ENCODE measurements at places on chromosomes 2 and 18.

DNA sequence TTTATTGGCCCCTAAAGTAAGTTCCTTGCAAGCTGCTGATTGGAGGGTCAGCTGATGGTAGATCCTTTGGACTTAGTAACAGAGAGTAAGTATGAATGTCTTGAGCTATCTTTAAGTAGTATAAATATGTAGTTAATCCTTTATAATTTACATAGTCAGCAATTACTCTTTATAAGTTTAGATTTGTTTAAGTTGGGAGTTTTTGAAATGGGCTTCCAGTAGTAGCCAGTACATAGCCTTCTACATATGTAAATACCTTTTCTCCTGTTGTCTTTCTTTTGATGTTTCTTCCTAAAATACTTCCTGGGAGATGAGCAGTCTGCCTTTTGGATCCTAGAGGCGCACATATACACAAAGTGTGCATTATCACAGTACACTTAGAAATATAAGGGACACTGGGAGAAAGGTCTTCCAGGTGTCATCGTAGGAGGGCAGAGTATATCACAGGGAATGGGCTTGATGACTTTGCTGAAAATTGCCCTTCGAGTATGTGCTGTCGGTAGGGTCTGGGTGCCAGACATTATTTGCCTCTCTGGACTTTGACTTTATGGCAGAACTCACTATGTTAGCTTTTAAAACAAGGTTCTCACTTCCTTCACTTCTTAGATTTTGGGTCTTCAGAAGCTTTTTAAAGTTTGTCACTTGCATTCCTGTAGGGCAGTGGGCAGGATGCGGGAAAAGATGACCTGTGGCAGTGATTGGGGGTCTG lies 21.6 kb downstream of the TTLL4 start:
- no peak for DNase-seq

DNA sequence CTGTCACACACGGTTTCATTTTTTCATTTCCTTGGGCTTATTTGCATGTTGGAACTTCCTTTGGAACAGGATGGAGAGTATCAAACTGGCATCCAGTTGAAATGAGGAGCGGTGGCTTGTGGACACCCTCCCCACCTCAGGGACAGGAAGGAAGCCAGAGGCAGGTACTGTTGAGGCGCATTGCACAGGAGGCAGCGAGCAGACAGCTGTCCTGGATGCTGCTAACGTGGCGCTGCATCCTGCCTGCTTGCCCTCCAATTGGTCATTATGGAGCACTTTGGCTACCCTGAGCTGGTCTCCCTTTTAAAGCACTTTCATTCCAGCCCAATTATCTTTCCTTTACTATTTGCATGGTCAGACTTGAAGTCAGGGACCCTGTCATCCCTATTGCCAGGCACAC lies 80.7 kb upstream of the ITGA4 start:
- no peak for DNase-seq

DNA sequence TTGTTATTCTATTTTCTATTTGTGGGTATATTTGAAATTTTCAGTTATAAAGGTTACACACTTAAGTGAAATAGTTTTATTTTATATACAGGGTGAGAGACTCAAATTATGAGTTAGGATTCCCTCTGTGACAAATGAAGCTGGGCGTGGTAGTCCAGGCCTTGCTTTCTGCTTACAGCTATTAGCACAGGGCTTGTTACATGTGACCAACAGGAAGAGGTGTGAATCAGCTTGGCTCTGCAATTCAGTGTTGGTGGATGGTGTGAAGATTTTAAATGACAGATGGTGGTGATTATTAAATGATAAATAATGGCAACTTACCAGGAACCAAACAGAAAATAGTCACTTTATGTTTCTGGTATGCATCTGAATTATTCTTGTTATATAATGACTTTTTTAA lies 64.4 kb upstream of the NOSTRIN start:
- peak; percentile 20 for DNase-seq

DNA sequence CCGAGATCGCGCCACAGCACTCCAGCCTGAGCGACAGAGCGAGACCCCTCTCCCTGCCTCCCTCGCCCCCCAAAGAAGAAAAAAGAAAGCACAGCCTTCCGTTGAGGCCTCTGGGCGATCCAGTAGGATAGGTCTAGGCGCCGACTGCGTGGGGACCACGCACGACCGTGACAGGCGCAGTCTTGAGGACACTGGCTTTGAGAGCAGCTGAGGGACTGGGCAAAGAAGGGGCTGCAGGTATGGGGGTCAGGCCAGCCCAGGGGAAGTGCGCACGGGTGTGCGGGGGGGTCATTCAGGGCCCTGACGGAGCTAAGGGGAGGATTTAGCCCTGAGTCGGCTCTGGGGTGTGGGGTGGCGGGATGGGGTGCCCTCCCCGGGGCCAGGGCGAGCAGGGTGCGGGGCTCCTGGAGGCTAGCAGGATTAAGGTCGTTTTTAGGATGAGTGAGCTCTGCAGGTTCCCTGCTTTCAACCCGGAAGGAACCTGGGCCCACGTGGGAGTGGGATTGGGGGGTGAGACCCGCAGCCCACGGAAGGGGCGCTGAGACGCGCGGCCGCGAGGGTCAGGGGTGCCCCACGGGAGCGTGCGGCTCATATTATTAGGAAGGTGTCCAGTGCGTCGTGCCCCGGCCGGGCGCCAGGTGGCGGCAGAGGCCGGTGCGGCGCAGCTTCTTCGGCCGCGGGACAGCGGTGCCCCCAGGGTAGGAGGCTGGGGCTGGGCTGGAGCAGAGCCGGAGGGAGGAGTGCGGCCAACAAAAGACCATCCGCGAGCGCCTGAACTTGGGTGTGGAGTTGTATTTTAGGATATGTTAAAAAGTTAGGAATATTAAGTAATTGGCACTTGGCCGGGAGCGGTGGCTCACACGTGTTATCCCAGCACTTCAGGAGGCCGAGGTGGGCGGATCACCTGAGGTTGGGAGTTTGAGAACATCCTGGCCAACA lies 20.5 kb upstream of the ZNF236 start:
- peak; percentile 50 for DNase-seq

- DNase-seq, result peak; percentile 94
Measured at GRCh38 chr2:69177785-69178636, 165.0 kb downstream of the ANTXR1 start.

GRCh38 chr2:216880509-216881184 lies 20.8 kb upstream of the TNP1 start:
- no peak for DNase-seq

DNA sequence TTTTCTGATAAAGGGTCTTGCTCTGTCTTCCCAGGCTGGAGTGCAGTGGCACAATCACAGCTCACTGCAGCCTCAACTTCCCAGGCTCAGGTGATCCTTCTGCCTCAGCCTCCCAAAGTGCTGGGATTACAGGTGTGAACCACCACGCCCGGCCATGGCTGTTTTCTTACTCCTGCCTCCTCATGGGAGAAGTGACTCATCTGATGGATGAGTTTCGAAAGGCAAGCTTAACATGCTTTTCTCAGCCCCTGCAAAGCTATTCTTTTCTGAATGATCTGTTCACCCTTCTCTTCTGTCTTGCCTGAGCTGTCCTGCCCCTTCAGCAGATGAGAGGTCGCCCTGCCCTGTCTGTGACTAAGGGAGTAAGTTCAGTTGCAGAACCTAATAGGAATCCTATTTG lies 929 bp upstream of the CREG2 start:
- DNase-seq, result peak; percentile 19

DNA sequence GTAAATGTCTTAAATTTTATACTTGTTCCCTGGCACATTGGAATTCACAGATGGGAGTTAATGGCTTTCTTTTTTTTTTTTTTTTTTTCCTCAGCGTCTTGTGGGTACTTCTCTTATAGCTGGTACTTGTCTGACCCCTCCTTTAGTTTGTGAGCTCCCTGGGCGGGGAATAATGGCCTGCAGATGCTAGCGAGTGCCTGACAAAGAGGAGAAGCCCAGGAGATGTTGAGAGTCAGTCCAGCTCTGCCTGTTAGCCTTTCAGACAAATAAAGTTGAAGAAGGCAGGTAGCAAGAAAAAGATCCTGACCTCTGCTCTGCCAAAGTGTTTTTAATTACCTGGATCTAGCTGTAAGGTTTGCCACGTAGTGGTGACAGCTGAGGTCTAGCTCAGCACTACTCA lies 6.6 kb downstream of the BCL2L11 start:
- no peak for DNase-seq

GRCh38 chr2:59684116-59684770 lies 869.2 kb downstream of the BCL11A start:
- no peak for DNase-seq

DNA sequence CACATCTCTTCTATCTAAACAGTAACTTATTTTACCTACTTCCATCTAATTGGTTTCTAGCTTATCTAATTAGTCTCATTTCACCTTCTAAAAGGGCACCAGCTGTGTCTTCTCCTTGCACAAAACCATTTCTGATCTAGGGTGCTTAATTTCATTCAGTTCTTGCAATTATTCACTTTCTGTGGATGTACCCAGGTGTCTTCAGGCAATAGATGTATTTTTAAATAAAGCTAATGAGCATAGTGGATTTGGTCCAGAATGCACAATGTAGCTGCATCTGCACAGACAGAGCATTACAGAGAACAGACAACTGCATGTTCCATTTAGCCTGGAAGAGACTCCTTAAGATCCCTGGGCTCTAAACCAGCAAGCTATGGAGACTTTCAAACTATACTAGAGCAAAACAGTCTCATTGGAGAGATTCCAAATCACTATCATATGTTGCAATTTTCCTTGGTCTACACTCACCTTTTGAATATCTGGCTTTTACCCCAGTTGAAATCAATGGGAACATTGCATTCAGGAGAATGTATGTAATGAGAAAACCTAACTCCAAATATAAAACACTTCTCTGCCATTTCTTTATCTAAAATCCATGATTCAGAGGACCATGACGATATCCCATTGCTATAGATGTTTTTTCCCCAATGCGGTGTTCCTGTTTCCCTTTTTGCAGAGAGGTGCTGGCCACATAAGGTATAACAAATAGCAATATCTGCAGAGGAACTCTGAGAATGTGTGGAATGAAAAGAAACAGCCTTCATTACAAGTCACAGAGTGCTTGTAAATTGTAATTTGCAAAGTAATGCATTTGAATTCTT lies 3.5 kb upstream of the RFX8 start:
- no peak for DNase-seq

- DNase-seq, result peak; percentile 99
Measured at GRCh38 chr2:186575302-186575701, 14.6 kb upstream of the ITGAV start.

- DNase-seq, result no peak
Measured at GRCh38 chr2:18611604-18612003, 22.2 kb upstream of the NT5C1B start.

All from inflammatory macrophage treated with lipopolysaccharide for 4 hours (primary cell).